ENCODE measurements at places on chromosomes 7 and 10.
A peak's percentile ranks its signal among the peaks of the same experiment; 100 is the strongest.

DNA sequence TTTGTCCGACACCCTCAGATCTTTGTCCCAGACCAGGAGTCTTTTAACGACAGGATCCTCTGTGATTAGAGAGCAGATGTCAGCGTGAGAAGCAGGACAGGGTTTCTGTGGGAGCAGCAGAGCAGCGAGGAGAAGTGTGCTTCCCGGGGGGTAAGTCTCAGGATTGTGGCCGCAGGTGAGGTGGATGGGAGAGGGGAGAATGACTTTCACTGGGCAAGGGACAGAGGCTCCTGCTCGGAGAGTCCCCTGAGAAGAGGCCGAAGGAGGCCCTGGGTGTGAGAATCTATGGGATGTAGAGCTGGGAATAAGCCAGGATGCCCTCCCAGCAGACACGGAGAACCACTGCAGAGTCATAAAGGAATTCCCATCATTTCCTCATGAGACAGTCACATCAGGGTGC, 10.4 kb upstream of the RBAK start:
- DNase-seq, result no peak

- no peak for DNase-seq
These were observed 37.7 kb upstream of the MINDY3 start for GRCh38 chr10:15898046-15898445.

DNA sequence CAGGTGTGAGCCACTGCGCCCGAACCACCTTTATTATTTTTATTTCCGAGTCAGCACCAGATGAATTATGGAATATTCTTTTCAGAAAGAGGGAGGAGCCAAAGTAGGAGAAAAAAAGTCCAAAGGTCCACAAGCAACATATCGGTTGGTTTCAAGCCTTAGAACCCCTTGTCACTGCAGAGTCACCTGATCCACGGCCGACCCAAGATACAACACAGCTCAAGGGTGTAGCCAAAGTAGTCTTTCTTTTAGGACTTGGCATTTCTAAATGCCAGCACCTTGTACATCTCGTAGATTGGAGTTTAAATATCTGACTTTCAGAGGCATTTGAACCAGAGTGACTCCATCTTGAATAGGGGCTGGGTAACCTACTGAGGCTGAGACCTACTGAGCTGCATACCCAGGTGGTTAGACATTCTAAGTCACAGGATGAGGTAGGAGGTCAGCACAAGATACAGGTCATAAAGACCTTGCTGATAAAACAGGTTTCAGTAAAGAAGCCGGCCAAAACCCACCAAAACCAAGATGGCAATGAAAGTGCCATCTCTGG, 113.9 kb upstream of the ANLN start:
- no peak for DNase-seq

DNA sequence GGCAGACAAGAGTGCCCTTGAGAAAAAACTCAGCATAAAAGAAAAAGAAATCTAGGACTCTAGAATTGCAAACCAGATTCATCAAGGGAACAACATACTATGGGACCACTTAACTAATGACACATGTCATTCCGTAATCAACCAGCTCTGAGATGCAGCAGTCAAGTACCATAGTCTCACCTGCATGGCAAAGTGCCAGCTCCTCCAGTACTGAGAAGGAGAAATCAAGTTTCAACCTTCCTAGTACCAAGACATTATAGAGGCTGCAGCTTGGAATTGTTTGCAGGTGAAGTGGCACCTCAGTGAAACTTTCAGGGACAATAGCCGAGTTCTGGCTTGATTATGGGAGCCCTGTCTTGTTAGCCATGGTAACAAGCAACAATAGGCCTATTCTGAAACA, 11.5 kb downstream of the STEAP1 start:
- DNase-seq, result no peak

DNA sequence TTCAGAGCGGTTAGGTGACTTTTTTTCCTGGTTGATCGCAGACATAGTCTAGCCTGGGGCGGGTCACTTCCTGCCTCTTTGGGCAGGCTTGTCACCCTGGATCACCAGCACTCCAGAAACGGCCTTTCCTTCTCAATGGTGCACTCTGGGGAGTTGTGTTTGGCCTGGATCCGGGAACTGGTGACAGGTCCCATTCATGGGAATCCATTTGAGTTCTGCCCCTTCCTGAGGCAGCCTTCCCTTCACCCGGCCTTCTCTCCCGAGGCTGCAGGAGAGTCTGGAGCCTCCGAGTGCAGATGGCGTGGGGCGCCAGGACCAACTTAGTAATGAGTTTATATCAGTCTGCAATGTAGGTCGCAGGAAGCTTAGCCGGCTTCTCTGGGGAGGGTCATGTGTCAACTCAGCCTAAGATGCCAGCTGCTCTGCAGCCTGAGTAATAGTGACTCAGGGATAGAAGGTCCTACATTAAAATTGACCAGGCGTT, 54.2 kb downstream of the TACR2 start:
- no peak for DNase-seq

DNA sequence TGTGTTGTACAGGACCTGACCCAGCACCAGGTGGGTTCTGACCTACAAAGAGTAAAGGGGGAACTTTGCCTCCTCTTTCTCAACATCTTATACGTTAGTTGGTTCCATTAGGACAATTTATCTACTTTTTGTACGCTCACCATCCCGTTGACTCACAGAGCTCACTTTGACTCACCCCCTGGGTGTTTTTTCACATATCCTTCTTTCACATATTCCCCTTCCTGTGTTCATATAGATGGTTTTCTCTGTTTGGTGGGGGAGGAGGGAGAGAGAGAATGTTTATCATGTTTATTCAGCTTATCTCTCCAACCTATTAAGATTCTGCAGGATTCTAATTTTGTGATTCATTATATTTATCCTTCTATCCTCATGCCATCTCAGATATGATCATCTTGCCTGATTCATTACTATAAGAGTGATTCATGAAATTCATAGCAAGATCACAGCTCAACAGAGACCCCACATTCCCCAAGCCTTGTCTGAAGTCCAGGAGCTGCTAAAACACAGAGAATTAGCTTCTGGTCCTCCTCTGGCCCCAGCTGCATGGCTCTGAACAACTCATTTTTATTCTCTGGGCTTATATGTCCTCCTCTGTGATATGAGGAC, 37.2 kb downstream of the PRSS2 start:
- DNase-seq, result no peak

GRCh38 chr7:46450886-46451285, 529.8 kb upstream of the IGFBP3 start:
- DNase-seq, result no peak

DNA sequence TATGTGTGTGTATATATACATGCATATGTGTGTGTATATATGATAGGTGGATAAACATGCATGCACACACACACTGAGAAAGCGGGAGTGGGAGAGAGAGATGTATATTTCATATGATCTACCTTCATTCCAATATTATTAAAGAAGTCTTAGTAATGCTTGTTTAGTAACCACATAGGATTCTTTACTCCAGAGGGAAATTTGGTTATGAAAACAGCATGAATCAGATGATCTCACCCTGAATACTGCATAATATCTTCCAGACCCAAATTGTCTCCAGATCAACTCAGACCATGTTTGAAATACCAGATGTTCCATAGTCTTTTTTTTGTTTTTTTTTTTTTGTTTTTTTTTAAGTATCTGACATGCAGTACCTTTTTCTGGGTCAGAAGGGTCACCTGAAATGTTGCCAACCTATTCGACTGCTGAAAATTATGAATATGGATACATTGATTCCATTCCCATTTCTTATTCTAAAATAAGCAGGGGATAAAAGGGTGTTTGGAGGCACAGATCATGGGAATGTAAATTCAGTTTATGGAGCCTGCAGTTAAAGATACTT, 17.4 kb downstream of the TES start:
- DNase-seq, result peak; percentile 85

DNA sequence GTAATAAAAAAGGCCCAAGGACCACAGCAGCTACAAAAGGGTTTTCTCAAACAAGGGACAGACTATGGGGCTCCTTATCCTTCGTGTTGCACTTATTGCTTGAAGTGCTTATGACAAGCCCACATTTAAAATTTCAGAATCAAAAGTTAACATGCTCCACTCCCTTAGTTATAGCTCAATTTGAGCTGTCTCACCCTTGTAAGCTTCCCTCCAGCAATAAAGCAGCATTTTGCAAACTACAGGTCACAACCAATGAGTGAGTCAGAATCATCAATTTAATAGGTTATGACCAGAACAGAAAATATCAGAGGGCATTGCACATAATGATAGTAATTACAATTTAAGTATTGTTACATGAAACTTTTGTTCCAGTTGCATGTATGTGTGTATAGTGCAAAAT, 53.0 kb downstream of the IMMP2L start:
- DNase-seq, result no peak

DNA sequence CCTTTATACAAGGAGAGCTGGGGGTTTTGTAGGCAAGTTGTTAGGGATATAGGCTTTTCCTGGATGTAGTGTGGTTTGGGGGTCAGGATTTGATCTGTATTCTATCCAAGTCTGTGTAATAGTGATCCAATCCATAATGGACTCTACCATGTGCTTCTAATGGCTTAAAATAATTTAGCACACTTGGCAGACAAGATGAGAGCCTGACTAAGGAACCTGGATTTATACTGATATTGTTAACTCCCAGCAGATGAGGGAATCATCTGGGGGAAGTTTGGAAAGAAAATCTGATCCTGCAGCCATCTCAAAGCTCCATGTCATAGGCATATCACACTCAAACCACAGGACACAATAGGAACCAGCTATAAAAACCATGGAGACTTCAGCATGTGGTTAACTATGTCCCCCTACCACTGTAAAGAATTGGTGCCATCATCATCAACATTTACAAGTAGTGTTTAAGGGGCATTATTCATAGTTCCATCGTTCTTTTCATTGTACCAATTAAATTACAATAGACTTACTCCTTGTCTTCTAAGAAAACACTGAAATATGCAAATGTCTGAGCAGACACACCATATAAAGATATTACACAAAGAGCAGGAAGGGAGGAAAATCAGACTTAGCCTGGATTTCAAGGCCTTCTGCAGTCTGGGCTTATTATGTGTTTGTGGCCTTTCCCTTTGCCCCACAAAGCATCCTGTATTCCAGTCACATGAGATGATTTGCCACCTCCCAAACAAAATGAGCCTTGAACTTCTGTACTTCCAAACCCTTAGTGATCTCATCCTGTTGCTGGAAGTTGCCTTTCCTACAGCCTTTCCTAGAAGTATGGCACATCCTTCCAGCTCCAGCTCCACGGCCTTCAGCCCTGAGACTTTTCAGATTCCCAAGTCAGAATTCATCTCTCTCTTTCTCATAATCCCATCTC, 22.5 kb upstream of the HPS1 start:
- DNase-seq, result no peak

GRCh38 chr7:20737840-20738448, 48.7 kb downstream of the SP8 start:
- DNase-seq, result no peak

DNA sequence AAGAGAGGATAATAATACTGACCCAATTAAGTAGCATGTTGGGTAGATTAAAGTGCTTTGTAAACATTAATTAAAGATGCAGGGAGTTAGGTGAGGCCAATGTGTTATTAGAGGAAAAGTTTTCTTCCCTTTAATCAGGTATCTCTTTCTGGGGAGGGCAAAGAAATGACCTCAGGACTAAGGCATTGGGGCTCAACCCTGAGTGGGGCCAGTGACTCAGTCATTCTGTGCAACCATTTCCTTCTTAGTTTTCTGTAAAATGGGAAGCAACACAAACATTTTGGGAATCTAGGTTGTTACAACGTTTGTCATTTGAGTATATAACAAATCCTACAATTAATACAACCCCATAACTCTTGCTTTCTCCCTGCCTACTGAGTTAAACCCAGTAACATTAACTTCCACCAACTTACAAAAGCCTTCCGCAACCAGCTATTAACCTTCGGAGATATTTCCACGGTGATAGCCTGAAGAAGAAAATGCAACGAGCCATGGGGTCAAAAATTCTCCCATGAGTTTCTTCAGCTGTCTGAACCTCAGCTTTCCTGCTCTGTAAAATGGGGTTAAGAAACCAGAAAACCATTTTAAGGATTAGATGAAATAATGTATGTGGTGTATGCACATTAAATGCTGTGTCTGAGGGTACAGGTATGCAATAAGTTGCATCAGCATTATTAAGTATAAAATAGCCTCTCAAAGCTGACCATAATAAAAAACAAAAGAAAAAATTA, 965 bp upstream of the PROSER2 start:
- DNase-seq, result no peak

GRCh38 chr10:80149123-80149522, 16.6 kb downstream of the PLAC9 start:
- DNase-seq, result no peak

- DNase-seq, result no peak
These were observed 108.3 kb downstream of the NKX6-2 start for GRCh38 chr10:132677473-132678227.

DNA sequence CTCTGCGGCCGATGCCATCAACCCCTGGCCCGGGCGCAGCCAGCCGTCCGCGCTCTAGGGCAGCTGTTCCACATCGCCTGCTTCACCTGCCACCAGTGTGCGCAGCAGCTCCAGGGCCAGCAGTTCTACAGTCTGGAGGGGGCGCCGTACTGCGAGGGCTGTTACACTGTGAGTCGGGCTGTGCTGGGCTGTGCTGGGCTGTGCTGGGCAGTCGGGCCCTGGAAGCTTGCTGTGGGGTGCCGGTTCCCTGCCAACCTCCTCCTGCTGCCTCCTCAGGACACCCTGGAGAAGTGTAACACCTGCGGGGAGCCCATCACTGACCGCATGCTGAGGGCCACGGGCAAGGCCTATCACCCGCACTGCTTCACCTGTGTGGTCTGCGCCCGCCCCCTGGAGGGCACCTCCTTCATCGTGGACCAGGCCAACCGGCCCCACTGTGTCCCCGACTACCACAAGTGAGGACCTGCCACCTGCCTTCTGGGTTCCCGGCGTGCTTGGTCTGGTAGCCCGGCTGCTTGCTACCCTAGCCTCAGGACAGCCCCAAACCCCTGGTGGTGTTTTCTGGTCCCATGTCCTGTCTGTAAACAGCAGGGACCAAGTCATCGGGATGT, 7.5 kb downstream of the ZYX start:
- no peak for DNase-seq

DNA sequence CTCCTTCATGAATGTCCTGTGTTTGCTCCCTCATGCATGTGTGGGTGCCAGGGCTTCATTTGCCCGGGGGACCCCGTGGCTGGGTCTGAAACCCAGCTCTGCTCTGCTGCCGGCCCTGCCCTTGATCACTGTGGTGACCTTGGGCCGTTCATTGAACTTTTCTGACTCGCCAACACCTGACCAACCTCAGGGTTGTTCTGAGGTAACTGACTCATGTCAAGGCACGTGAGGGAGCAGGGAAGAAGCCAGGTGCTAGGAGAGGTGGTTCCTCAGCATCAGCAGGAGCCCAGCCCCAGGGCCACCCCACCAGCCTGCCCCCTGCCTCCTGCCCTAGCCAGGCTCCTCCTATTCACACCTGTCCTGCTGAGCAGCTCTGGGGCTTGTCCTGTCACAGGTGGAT, 47.9 kb downstream of the TBATA start:
- no peak for DNase-seq

All from astrocyte of the cerebellum (primary cell).